Testis (tissue), 5 donors: ENCODE measurements at places on chromosomes 1 and 21. TPM values are rescaled to one million over a fixed set of nuclear protein-coding genes. Genes with fewer than 3 reads are reported as not detected.

DNA sequence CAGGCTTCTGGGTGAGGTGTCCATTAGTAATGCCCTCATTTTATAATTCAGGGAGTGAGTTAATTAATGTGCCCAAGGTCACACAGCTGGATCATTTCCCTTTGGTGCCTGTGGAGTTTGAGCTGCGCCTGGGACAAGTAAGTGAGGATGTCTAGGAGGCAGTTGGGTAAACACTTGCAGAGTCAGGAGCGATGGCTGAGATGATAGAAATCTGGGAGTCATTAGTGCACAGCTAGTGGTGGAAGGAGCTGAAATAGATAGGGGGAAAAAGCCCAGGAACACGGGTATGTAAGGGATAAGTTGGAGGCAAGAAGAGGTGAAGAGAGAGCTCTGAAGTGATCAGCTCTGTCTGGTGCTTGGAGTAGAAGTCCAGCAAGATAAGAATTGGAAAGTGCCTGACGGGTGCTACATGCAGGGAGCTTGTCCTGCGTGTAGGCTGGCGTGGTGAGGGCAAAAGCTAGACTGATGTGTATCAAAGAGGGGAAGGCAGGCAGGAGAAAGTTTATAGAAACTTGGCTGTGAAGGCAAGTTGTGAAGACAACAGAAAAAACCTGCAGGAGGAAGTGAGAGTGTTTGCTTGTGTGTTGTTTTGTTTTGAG, 1.7 kb upstream of the SCAF4 start:
- DNase-seq, result no peak

GRCh38 chr1:106831511-106831910, 225.0 kb upstream of the PRMT6 start:
- peak; percentile 68 for DNase-seq

DNA sequence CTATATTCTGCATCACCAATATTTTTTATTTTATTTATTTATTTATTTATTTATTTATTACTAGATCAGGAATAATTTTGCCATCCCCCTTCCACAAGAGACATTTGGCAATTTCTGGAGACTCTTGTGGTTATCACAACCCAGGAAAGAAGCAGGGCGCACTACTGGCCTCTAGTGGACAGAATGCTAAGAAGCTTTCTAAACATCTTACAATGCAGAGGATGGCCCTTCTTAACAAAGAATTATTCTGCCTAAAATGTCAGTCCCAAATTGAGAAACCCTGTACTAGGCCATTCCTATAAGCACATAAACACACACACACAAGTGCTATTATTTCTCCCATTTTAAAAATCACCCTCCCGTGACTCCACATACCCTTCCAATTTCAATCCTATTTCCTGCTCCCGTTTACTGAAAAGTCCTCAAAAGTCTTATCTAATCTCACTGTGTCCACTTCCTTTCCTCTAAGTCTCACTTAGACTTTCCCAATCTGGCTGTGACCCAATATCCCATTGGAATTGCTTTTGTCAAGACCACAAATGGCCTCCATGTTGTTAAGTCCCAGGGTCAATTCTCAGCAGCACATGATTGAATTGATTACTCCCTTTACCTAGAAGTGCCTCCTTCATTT, 43.7 kb upstream of the RNF11 start:
- DNase-seq, result peak; percentile 88

GRCh38 chr1:75727571-75727970, 3.1 kb downstream of the ACADM start:
- DNase-seq, result no peak

DNA sequence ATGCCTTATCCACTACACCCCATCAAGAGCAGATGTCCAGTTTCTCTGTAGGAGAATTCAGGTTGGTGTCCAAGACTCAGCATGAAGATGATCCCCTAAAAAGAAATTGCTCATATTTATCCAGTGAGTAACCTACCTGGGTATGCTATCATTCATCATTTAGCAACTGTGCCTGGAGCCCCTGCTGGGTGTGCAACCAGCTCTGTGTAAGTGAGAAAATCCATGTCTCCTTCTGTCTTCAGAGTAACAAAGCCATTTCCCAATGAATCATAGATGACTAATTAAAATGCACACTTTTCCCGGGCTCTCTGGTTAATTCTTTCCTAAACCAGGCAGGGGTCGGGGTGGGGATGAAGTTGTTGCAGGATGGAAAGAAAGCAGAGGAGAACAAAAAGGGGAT, 35.8 kb downstream of the OLFML3 start:
- no peak for DNase-seq

- DNase-seq, result no peak
These were observed 91.2 kb downstream of the TRABD2B start for GRCh38 chr1:47906009-47906432.

DNA sequence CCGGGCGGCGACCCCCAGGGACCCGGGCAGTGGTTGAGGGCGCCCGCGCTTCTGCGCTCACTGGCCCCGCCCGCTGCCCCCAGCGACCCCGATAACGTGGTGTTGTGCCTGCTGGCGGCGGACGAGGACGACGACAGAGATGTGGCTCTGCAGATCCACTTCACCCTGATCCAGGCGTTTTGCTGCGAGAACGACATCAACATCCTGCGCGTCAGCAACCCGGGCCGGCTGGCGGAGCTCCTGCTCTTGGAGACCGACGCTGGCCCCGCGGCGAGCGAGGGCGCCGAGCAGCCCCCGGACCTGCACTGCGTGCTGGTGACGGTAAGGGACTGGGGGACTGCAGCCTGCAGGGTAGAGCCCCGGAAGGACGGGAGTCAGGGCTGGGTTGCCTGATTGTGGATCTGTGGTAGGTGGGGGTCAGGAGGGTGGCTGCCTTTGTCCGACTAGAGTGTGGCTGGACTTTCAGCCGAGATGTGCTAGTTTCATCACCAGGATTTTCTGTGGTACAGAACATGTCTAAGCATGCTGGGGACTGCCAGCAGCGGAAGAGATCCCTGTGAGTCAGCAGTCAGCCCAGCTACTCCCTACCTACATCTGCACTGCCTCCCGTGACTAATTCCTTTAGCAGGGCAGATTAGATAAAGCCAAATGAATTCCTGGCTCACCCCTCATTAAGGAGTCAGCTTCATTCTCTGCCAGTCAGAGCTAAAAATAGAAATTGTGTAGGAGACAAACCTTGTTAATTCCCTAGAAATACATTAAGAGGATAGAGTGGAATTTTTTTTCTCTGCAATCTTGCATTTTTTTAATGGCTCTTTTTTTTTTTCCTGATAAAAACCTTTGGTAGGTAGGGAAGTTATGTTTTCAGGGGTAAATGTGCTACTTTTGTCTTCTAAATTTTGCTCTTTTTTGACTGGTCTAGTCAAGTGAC, 1.5 kb downstream of the GADD45A start:
- DNase-seq, result peak; percentile 81

DNA sequence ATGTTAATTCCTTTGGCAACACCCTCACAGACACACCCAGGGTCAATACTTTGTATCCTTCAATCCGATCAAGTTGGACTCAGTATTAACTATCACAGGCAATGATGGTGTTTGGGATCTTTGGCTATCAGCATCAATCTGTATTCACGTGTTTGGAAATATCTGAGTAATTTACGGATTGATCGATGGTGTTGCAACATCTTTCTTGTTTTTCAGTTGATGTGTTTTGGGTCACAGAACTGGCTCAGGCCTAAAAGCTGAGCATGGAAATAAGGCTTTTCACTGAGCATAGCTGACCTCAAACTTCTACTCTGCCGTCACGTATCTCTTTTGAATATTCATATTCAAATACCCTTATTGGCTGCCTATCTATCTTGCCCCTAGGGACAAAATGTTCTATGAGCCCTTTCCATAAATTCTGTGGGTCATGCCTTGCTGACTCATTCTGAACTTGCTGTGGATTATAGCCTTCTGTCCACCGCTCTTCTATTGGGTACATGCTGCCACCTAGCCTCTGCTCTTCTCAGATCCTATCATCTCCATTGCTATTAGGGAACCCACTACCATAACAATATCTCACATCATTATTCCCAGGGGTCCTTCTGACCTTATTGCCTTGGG, 156.0 kb downstream of the PDE4B start:
- no peak for DNase-seq

DNA sequence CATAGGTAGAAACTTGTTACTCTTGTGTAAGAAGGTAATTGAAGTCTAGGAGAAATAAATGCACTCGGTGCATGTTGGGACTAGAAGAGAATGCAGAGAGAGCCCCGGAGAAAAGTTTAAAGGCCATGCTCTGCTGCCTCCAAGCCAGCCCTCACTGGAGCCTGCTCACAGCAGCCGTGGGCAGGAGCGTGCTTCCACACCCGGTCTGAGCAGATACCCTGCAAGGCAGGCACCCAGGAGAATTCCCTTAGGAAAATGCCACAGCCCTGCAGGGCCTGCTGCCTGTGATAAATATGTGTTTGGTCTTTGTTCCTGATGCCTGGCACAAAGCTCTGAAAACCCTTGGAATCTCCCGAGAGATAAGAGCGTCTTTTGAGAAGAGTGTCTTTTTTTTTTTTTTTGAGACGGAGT, 22.8 kb downstream of the C2CD2 start:
- no peak for DNase-seq

- DNase-seq, result no peak
These were observed 20.8 kb upstream of the GBP1 start for GRCh38 chr1:89085781-89086180.

- DNase-seq, result no peak
These were observed 7.8 kb downstream of the F11R start for GRCh38 chr1:161013131-161013487.

- no peak for DNase-seq
These were observed 8.6 kb downstream of the LMOD1 start for GRCh38 chr1:201937624-201938213.

GBP5 gene
- polyA plus RNA-seq, result 12.0 TPM

DMRTA2 gene
- 1.2 TPM for polyA plus RNA-seq

EEIG2 gene
- polyA plus RNA-seq, result 11.6 TPM

SAMD13 gene
- 31.9 TPM for polyA plus RNA-seq

LCE3E gene
- polyA plus RNA-seq, result not detected
